WTC11 (cell line): ENCODE measurements at places on chromosomes 6 and 20.

DNA sequence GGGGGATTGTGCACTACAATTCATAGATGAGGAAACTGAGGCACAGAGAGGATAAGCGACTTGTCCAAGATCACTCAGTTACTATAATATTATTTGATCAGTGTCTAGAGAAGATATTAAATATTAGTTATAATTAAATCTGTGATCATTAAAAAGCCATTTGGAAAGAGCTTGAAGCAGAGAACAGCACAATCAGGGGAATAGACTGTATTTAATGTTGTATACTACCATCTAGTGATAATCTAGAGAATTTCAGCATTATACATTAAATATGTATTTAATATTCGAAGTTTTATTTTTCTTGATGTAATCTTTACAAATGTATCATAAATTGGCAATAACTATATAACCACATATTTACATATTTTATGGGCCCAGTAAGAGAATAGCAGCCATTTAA, 20.1 kb upstream of the MTCL3 start:
- no peak for DNase-seq

DNA sequence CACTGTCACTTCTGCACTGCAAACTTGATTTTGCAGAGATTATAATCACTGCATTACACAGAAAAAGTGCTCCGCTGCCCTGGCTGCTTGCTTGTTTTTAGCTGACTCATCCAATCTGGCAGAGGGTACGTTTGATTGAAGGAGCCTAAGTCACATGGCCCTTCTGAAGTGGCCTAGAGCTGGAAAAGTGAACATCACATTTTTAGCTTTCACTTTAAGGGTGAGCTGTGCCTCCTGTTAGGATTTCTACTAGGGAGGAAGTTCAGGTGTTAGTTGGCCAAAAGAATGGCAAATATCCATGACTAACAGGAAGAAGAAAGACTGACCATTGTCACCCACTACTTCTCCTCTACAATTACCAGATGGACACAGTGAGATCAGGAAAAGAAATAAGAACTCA, 889.1 kb upstream of the MAP3K7 start:
- no peak for DNase-seq

DNA sequence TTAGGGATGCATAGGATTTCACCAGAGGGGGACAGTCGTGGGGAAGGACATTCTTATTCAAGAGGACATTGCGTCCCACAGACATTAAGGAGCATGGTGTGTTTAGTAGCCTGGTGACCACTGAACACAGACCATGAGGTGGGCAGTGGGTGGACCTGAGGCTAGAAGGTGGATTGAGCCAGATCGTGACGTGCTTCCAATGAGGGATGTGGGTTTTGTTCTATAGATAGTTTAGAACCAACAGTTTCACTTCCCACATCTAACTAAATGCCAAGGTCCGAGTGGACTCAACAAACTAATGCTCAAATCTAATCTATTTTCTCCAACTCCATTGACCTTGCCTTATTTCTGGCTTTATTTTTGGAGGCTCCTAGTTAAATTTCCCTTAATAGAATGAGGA, 58.5 kb downstream of the OGFRL1 start:
- DNase-seq, result no peak

DNA sequence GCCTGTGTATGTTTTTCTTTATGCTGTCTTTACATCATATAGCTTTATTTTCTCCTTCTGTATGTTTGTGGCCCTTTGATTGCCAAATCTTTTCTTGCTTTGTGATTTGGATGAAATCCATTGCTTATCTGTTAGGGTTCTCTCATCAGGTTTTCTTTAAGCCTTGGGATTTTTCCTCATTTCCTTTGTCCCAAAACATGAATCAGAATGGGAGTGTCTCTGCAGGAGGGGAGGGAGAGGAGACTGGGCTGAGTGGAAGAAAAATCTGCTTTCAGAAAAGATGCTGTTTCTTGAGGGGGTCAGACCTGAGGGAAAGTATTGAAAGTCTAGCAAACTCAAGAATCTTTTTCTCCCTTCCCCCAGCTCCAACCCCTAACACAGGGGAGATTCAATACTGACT, 758.0 kb upstream of the MMS22L start:
- DNase-seq, result no peak

DNA sequence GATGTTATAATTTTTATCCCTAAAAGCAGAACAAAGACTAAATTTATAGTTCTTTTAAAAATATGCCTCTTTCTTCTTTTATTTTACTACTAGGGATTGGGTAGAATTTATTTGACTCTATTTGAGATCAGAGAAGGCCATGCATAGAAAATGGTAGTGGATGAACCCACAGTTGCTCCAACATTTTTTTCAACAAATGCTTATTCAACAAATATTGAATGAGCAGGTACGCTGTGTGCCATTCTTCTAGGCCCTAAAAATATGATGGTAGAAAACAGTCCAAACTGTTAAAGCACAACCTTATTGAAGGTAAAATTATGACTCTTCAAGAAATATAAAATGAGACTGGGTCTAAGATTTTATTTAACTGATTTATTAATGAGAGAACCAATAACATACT, 30.0 kb downstream of the OTOR start:
- no peak for DNase-seq

GRCh38 chr6:96236471-96236870, 220.7 kb downstream of the FUT9 start:
- no peak for DNase-seq

DNA sequence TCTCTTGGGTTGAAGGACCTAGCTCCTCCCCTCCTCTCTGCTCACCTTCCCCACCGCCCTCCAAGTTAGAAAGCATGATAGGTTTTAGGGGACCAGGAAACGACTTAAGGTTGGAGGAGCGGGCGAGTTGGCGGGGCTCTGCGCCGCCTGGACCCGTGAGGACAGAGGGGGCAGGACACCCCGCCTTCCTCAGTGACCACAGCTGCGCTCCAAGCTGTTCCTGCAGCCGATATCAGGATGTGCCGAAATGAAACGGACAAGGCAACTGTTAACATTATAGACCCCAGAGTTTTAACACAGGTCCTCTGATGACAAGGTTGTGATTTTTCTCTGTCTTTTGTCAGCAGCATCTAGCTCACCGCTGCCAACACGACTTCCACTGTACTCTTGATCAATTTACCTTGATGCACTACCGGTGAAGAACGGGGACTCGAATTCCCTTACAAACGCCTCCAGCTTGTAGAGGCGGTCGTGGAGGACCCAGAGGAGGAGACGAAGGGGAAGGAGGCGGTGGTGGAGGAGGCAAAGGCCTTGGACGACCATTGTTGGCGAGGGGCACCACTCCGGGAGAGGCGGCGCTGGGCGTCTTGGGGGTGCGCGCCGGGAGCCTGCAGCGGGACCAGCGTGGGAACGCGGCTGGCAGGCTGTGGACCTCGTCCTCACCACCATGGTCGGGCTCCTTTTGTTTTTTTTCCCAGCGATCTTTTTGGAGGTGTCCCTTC, at the start of gene GRM1:
TSS of gene GRM1 (plus strand) at position 212 of the 722 bp plus-strand sequence. CDS start at position 668, 456 bp downstream.
- DNase-seq, result peak; percentile 31

DNA sequence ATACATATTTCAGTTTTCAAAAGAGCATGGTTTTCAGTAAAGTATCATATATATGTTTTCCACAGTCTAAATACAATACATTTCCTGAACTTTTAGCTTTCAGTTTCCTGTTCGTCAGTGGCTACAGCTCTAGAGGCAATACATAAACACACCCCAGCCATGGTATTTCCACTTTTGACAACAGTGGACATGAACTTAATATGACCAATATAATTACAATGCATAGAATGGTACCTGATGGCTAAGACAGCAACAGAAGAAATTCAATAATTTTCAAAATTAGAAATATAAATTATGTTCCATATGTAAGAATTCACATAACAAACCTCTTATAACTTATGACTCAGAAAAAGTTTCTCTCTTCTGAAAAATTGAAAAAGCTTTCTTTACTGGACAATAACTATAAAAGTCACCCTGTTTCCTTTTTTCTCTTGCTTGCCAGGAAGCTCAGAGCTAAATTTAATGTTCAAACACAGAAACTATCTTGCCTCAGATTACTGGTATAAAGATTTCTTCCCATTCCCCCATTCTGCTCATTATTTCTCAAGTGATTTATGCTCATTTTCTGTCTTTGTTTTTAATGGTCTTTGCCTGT, 19.2 kb downstream of the FKBP5 start:
- DNase-seq, result no peak

DNA sequence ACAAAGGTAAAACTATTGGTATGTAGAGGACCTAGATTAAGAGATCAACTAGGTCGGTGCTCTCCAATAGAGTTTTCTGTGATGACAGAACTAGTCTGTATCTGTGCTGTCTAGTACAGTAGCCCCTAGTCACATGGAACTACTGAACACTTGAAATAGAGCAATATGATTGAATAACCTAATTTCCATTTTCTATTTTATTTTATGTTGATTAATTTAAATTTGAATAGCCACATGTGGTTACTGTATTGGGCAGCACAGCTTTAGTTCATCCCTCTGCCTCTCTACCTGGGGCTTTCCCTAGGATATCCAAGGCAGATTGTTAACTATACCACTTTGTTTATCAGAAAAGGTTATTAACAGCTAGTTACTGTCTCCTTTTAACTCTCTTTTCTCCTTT, 27.0 kb downstream of the FILIP1 start:
- DNase-seq, result no peak

DNA sequence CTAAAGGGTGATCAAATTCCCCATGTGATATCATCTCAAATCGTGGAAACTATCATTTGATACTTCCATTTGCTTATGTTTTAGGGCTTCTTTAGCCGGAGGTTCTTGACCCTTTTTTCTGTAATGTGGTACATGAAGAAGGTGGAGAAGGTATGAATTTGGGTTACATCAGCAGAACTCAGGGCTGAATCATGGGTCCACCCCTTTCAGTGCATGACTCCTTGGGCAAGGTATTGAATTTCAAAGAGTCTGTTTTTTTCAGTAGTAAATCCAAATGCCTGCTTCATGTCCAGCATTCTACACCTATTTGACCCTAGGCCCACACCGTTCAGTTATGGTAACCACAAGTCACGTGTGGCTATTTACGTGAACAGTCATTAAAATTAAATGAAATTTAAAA, 30.6 kb upstream of the QKI start:
- no peak for DNase-seq

DNA sequence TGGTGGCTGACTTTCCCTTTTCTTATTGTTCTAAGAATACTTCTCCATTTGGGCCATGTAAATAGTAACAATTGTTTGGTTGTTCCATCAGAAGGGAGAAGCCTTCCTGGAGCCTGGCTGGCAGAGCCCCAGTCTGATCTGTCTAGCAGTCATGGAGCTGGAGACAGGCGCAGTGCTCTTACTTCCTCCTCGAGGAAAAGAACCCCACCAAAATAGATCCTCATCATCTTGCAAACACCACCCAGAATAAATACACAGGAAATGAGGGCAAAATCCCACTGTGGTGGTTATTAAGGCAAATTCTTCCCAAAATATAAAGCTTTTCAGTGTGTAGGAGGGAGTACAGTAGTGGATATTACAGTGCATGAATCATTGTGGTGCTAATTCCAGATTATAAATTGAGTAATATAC, 195.1 kb upstream of the SGK1 start:
- DNase-seq, result no peak

DNA sequence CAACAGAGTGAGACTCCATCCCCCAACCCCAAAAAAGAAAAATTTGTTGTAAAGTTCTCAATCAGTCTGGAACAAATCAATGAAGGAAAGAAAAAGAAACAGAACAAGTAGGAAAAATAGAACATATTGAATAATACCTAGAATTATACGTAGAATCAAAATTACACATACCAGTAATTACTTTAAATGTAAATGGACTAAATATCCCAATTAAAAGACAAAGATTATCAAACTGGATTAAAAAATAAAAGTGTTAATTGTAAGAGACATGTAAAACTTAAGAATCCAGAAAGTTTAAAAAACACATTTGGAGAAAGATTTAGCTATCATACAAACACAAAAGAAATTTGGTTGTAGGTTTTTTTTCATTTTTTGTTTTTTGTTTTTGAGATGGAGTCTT, 12.3 kb upstream of the CDYL start:
- DNase-seq, result no peak

DNA sequence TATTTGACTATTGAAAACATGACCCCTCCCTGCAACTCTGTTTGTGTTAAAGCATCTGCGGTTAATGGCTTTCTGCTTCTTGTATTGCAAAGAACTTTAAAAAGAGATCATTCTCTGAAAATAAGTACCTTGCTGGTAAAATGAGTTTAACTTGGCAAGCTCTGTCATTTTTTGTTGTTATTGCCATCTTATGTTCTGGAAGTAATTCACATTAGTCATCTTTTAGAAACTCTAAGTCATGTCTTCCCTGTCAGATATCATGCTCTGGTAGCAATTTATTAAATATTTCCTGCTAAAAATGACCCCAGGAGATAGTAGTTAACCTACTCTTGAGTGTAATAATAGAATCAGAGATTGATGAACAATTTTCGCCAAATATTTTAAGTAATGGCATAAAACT, 890.6 kb downstream of the KIF16B start:
- no peak for DNase-seq

DNA sequence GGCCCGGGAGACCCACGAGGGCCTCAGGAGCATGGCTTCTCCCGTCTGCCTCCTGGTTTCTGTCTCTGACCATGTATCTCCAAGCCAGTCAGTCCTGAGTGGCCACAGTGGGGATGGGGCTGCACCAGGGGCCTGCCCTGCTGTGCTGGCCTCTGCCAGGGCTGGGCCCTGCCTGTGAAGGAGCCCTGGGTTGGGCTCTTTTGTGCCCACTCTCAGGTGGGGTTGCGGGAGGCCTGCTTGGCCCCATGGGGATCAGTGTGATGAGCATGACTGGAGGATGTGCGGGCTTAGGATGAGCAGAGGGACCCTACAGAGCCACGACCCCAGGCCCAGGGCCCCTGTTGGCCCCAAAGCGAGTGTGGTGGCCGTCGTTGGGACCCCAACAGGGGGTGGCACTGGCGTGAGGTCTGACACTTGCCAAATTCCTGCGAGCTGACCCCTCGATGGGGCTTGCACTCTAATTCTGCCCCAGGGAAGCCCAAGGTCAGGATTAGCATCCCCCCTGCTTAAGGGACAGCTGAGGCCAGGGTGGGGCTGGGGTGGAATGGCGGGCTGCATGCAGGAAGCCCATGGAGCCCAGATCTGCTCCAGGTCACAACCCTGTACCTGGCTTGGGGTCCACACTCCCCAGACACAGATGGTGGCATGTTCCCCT, 90.0 kb upstream of the BHLHE23 start:
- peak; percentile 8 for DNase-seq

- no peak for DNase-seq
Measured at GRCh38 chr20:17500826-17501225, 30.4 kb downstream of the BFSP1 start.

- no peak for DNase-seq
Measured at GRCh38 chr6:133630651-133631050, 258.3 kb upstream of the TCF21 start.

DNA sequence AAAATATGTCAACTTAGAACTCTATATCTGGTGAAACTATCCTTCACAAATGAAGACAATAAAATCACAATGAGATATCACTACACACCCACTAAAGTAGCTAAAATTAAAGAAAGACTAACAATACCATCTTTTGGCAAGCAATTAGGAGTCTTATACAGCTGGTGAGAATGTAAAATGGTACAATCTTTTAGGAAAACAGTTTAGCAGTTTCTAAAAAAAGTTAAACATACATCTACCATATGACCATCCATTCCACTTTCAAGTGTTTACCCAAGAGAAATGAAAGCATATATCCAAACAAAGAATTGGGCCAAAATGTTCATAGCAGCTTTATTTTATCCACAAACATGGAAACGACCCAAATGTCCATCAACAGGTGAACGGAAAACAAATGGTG, 13.8 kb upstream of the EEF1A1 start:
- no peak for DNase-seq
